GM23248 (cell line): ENCODE measurements at places on chromosomes 1 and 21. TPM values are rescaled to one million over a fixed set of nuclear protein-coding genes. Genes with fewer than 3 reads are reported as not detected.

- DNase-seq = no peak
Observed at GRCh38 chr1:216721863-216722262, 1.4 kb downstream of the ESRRG start.

Gene TLR5
- 0.16 TPM in 1 of 2 replicates, not detected in the other for polyA plus RNA-seq

Gene MPZ
- polyA plus RNA-seq = not detected in 2 replicates

Gene PCSK9
- polyA plus RNA-seq = 0.16 TPM in 2 replicates

DNA sequence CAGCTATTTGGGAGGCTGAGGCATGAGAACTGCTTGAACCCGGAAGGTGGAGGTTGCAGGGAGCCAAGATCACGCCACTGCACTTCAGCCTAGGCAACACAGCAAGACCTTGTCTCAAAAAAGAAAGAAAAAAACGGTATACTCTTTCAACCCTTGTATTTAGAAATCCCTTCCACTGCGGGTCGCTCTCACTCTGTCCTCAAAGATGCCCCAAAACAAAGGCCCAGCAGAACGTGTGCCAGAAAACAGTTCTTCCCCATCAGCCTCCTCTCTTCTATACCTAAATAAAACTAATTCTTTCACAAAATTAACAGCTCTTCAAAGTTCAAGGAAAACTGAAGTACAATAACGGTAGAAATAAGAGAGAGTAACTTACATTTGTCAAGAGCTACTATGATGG is 13.2 kb downstream of the SETD4 start:
- no peak for DNase-seq

GRCh38 chr1:25766721-25767436 is 33.1 kb upstream of the SELENON start:
- DNase-seq = no peak

Gene CHIT1
- polyA plus RNA-seq = not detected in 2 replicates

DNA sequence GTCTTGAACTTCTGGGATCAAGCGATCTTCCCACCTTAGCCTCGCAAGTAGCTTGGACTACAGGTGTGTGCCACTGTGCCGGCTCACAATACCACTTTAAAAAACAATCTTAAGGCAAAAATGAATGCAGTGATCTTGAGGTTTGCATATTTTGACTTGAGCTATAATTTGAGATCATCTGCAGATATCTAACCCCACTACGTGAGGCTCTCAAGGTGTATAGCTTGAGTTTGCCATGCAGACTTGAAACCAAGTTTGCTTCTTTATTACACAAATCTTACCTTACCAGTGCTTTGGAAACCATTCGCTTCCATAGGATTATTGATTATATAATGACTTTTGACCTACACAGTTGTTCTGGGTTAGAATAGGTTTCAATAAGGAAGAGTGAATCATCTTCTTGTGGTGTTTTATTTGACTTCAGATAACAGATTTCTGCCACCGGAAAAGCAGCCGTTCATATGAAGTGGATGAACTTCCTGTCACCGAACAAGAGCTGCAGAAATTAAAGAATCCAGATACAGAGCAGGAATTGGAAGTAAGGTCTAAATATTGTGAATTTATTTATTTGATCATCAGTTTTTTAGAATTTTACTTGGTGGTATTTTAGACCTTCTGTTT is 155.1 kb downstream of the VPS13D start:
- no peak for DNase-seq

Gene TNNI3K
- not detected in 2 replicates for polyA plus RNA-seq

GRCh38 chr1:55781944-55782482 is 566.8 kb upstream of the USP24 start:
- DNase-seq = peak; percentile 80

DNA sequence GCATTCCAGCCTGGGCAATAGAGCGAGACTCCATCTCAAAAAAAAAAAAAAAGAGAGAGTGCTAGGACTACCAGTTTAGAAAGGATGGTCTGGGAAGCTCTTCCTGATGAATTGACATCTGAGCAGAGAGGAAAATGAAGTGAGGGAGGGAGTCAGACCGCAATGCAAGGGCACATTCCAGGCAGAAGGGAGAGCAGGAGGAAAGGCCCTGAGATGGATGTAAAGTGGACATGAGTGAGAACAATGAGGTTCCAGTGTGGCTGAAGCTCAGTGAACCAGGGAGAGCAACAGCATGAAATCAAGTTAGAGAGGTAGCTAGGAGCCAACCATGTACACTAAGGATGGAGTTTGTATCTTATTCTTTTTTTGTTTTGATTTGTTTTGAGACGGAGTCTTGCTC is 55.9 kb upstream of the SPOCD1 start:
- no peak for DNase-seq

DNA sequence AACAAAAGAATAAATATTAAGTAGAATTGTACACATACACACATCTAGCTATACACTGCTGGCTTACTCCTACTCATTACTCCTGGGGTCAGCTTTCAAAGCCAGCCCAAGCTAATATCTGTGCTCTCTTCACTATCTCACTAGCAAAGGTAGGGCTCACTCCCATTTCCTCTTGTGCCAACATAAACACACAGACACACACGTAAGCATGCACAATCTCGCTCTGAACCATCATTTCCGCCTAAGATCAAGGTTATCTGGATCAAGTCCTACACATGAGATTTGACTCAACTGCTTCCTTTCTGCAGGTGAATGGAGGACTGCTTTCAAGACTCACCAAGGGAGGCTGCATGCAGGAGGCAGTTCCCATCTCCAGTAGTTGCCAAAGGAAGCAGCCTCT is 28.8 kb upstream of the MTMR11 start:
- no peak for DNase-seq

DNA sequence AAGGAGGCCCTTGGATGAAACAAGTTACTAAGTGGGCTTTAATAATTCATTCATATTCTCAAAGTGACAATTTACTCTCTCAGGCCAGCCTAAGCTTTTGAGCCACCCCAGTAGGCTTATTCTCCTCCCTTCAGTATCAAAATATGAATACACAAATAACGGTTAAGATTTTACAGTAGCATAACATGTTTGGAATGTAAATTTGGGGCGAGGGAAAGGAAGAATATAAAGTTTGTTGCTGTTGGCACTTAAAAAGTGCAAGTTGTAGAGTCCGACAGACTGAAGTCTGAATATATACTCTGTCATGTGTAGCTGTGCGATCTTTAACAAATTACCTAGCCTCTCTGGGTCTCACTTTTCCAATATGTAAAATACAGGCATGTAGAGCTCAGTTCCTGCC is 22.6 kb upstream of the MYSM1 start:
- DNase-seq = no peak

GRCh38 chr1:44025816-44026215 is 5.4 kb downstream of the SLC6A9 start:
- no peak for DNase-seq

DNA sequence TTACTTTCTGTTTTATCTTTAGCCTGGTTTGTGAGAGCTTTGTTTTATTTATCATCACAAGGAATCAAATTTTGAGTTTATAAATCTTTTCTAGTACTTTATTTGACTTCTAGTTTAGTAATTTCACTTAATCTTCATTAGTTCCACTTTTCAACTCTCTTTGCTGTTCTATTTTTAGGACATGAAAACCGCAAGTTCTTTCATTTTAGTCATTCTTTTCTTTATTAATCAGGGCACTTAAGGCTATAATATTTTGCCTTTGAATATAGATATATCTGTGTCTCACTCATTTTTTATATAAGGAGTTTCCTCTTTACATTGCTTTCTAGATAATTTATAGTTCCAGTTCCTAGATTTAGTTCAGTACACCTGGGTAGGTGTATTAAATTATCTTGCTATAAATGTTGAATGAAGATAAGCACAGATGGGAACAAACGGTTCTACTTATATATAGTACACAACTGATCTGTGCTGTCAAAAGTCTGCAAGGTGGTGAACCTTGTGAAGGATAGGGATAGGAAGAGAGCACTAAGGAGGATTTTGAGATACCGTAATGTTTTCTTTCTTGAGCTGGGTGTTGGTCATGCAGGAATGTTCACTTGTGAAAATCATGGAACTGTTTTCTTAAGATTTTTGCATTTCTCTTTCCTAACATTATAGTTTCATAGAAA is 402.3 kb downstream of the RYR2 start:
- DNase-seq = no peak

Gene SLC9C2
- polyA plus RNA-seq = not detected in 2 replicates

Gene FAM163A
- polyA plus RNA-seq = not detected in 2 replicates

GRCh38 chr1:52364235-52364839 is 1.7 kb downstream of the CC2D1B start:
- no peak for DNase-seq

Gene MT1HL1
- polyA plus RNA-seq = not detected in 2 replicates

Gene C1QA
- not detected in 2 replicates for polyA plus RNA-seq

Gene CHRM3
- polyA plus RNA-seq = not detected in 2 replicates

Gene LENEP
- polyA plus RNA-seq = not detected in 2 replicates

DNA sequence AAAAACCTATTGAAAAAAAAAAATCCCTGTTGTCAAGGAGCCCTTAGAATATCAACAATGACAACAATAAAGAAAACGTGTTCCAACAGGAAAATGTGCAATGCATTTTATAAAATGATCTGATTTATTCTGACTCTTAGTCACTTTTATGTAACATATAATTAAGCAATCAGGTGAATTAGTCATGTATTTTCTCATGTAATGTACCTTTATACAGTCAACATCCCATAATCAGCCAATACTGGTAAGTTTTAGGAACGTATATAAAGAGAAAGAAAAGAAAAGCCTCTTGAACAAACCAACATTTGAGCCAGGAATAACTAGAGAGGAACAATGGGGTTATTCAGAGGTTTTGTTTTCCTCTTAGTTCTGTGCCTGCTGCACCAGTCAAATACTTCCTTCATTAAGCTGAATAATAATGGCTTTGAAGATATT is at the start of gene CLCA4:
Gene CLCA4 (plus strand): TSS at position 292 of the 435 bp plus-strand sequence. CDS start 42 bp downstream, at position 334.
- DNase-seq = no peak

- no peak for DNase-seq
Observed at GRCh38 chr1:186500804-186501203, 39.9 kb upstream of the PDC start.

- DNase-seq = no peak
Observed at GRCh38 chr1:109625176-109625575, 5.5 kb downstream of the AMPD2 start.

DNA sequence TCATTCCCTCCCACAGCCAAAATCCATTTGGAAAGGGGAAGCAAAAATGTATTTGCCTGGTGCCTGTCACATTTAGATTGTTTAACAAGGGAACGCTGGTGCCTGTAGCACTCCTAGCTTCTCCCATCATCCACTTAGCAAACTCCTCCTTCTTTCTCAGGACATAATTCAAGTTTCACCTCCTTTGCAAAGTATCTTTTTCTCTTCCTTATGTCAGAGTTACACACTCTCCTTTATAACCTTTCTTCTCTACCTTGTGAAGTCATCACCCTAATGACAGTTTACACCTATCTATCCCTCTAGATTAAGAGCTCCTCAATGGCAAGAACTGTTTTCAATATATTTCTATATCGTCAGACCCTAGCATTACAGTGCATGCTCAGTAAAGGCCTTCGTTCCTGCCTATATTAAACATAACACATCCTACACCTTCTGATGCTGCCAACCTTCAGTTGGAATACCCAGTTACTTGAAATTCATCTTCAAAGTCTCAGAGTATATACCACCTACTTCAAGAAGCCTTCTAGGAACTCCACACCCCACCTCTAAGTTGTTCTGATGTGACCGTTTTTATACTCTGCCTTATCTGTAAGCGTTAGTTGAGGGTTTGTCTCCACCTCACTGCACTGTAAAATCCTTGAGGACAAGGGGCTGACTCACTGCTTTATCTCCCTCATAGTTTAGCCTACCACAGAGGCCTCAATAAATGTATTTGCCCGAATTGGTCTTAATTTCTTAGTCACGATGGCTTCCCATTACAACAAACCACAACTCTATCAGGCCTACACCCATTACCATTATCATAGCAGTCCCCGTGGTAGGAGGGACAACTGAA is 1.0 kb upstream of the EPS15 start:
- peak; percentile 74 for DNase-seq
